ENCODE measurements at places on chromosomes 1 and 21. TPM values are rescaled to one million over a fixed set of nuclear protein-coding genes. Genes with fewer than 3 reads are reported as not detected.

DNA sequence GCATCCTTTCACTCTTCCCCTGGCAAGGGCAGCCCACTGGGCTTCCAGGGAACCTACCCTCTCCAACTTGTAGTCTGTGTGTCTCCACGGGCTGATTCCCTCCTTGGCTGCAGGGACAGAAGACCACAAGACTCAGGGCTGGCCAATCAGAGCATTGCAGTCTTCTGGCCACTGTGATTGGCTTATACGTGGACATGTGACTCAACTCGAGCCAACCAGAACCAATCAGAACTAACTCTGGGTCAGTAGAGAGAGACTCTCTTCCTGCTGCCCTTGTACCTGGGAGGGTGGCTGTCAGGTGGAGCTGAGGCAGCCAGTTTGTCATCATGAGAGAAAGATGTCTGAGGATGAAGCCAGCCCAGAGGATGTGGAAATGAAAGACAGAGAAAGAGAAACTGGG, 64.0 kb downstream of the DHRS3 start:
- no peak for DNase-seq

- DNase-seq: no peak
These were observed 70.8 kb downstream of the TMEM200B start for GRCh38 chr1:29052941-29053340.

GRCh38 chr21:17590430-17590829, 22.3 kb downstream of the BTG3 start:
- no peak for DNase-seq

- DNase-seq: no peak
These were observed 4.8 kb upstream of the ALG6 start for GRCh38 chr1:63362578-63362977.

DNA sequence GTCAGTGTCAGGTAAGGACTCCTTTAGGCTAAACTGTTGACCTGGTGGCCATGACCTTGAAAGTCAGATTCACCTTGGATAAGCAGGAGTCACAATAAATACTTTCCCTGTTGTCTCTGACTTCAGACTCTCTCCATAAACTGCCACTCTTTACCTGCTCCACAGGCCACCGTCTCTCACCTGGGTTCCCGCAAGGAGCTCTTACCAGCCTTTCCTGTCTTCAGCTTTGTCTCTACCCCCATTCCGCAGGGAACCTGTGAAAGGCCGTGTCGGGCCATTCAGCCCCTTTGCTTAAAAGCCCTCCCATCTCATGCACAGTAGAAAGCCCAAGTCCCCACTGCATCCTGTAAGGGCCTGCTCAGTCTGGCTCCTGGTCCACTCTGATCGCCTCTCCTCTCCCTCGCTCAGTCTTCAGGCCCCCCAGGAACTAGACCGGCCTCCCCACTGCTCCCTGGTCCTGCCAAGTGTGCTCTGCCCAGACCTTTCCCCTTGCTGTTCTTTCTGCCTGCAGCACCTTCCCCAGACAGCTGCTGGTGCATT, 79.5 kb downstream of the ACTL8 start:
- DNase-seq: no peak

DNA sequence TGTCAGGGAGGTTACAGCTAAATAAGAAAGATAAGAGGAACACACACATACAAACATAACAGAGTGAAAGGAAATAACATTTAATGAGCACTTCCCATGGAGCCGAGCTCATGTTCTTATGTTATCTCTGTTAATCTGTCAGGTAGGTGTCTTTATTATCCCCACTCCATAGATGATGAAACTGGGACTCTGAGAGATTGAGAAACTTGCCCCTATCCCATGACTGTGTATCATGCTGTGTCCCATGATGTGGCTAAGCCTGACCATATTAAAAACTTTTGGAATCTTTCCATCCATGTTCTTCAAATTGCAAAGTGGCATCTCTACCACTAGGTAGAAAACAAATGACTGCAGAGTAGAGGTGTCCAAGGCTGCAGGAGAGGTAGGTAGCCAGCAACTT, 285.2 kb upstream of the SGIP1 start:
- no peak for DNase-seq

- DNase-seq: no peak
These were observed 13.2 kb downstream of the ZC3H12A start for GRCh38 chr1:37487619-37487984.

DNA sequence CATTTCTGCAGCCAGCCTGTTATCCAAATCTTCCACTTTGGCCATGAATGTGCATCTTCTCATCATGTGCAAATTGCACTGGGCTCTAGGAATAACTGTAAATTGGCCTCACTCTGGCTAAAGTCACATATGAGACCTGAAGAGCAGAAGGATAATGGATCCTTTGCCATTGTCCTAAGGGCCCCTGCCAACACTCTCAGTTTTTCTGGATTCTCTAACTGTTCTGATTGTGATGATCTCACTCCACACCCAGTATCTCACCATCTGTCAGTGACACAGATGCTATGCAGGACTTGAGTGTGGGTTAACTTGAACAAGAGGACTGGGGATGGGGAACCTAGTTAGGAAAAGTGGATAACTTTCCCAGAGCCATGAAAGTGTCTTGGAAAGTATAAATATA, 8.5 kb upstream of the FYB2 start:
- no peak for DNase-seq

DNA sequence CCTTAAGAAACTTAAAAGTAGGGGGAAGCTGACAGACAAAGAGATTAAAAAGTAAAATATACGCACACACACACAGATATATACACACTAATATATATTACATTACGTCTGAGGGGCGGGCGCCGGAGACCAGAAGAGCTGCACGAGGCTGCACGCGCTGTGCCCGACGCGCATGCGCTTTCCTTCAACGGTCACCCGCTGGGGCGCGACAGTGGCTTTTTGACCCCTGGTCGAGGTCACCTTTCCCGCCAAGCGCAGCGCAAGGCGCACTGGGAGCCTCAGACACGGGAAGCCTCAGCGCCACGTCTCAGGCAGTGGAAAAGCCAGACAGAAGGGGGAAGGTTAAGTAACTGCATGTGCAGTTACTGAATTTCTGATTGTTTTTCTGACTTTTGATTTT, at the start of gene HORMAD1:
Gene HORMAD1 (minus strand): TSS at position 193 of the 400 bp plus-strand sequence. CDS start 1,390 bp downstream, outside the sequence.
- DNase-seq: no peak

The SPOCD1 gene
- 0.27 TPM for polyA plus RNA-seq

The NBPF20 gene
- 3.8 TPM for polyA plus RNA-seq

The OLIG2 gene
- 0.08 TPM for polyA plus RNA-seq

The SEMA4A gene
- 4.1 TPM for polyA plus RNA-seq

The CFHR4 gene
- not detected for polyA plus RNA-seq

Measured in muscle of back (tissue), 13 donors.